ENCODE measurements at places on chromosomes 2 and 18.

- DNase-seq = no peak
Observed at GRCh38 chr18:33277431-33277830, 163.1 kb downstream of the CCDC178 start.

- DNase-seq = no peak
Observed at GRCh38 chr18:46867367-46868143, 49.8 kb downstream of the PIAS2 start.

- no peak for DNase-seq
Observed at GRCh38 chr18:32243358-32243757, 53.5 kb downstream of the MEP1B start.

DNA sequence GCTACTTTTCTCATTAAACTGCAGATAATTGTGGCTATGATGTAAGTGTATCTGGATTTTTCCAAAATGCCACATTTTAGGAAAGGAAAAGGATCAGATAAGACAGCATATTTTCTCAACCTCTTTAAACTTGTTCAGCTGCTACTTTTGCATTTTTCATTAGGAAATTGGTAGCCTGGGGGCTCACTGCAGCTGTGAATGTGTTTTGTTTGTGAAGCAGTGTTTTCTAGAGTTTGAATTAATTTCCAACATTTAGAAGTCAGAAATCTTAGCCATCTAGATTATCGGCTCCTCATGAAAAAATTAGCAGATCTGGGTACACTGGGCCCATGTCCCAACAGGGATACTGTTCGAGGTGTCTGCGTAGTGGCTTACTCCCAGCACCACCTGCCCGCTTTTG lies 56.3 kb upstream of the ZDBF2 start:
- no peak for DNase-seq

- DNase-seq = no peak
Observed at GRCh38 chr18:6054256-6054842, 159.0 kb upstream of the TMEM200C start.
